Retinal pigment epithelial cell (primary cell): ENCODE measurements at places on chromosomes 12 and 14.

DNA sequence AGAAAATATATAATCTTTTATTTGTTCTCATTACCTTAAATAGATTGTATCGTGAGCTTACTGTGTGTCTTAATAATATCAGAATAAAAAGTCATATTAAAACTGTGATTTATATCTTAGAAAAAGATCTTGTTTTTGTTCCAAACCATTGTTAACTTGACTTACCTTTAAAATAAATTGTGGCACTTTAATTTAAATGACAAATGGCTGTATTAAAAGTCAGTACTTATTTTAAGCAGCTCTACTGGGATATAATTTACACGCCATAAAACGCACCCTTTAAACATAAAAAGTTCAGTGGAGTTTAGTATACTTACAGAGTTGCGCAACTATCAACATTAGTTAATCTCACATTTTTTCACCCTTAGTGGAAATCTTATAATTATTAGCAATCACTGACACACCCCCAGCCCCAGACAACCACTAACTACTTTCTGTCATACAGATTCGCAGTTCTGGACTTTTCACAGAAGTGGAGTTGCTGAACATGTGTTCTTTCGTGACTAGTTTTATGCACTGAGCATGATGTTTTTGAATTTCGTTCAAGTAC, 311.7 kb downstream of the ACSS3 start:
- DNase-seq = no peak

GRCh38 chr12:110661337-110661972, 27.5 kb downstream of the HVCN1 start:
- no peak for DNase-seq

- no peak for DNase-seq
Observed at GRCh38 chr14:97369901-97370300, 572.7 kb downstream of the VRK1 start.

GRCh38 chr12:70393787-70394499, 27.9 kb downstream of the KCNMB4 start:
- DNase-seq = no peak

DNA sequence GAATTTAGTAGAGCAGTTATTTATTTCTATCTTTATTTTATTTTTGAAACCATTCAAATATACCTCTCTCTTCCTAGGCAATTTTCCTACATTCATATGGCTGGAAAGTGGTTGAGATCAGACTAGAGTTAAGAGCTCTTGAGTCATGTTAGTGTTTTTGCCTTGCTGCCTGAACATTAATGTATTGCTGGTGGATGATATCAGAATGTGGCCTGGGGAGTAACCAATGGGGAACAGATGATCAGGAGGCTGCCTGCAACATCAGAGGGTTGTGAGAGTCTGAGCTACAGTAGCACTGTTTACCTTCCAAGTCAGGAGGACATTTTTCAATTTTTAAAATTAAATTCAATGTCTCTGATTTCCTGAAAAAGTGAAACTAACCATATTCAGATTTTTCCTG, 166.3 kb upstream of the TRHDE start:
- DNase-seq = no peak

GRCh38 chr12:115404761-115405470, 720.9 kb upstream of the TBX3 start:
- DNase-seq = peak; percentile 75

DNA sequence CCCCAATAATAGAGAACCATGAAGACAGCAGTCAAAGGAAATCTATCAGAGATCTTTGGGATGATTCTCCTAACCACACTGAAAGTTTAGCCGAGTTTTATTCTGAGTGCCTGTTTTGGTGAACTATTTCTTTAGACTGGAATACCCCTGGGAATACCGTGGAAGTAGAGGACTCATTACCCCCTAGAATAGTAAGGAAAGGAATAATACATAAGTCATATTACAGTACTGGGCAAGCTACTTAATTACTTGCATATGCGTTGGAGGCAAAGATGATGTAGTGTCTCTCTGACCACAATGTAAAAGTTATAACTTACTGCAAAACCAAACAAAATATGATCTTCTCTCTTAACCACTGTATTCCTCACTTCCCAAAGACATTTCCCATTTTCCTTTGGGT, 25.5 kb downstream of the ZC2HC1C start:
- DNase-seq = no peak

- DNase-seq = no peak
Observed at GRCh38 chr14:58465421-58465820, 37.9 kb downstream of the KIAA0586 start.

DNA sequence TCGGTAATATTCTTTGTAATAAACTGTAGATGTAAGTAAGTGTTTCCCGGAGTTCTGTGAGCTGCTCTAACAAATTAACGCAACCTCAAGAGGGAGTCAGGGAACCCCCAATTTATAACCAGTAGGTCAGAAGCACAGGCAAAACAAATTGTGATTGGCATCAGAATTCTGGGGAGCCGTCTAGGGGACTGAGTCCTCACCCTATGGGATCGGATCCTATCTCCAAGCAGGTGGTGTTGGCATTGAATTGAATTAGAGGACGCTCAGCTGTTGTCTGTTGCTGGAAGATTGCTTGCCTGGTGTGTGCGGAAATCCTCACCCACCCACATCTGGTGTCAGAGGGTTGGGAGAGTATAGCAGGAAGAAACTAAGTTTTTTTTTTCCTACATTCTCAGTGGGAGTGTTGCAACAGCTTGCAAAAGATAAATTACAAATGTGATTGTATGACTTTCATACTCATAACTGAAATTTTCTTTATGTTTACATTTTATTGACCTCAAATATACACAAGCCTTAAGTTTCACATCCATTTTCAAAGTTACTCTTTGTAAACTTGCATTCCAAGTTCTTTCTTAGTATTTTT, 5.5 kb downstream of the TMEM52B start:
- no peak for DNase-seq

DNA sequence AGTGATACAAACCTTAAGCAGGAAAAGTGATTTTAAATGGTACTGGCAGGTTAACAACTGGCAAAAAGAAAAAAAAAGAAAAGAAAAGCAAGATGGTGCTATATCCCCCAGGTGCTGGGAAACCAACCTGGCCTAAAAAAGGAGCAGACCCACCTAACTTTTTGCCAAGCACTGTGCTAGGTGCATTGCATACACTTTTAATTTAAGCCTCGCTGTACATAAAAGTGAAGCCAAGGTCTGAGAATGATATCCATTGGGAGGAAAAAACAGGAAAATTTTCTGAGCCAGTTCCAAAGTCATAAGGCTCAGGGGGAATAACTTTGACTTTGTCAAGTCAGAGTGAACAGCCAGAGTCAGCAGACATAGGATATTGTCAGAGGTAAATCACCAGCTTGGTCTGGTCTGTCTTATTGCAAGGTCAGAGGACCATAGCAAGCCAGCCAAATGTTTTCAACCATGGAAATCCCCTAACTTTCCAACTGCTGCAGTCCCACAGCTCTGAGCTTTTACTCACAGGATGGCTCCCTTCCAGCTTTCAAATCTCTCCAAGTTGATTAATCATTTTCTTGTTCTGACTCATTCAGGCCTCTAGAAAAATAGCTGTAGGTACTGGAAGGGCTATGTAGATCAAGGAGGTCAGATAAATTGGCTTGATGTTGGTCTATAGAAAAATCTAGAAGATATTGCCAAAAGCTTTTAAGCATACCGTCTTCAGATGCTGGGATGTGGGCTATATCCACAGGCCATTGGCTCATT, 412.9 kb downstream of the RAD51B start:
- peak; percentile 100 for DNase-seq

DNA sequence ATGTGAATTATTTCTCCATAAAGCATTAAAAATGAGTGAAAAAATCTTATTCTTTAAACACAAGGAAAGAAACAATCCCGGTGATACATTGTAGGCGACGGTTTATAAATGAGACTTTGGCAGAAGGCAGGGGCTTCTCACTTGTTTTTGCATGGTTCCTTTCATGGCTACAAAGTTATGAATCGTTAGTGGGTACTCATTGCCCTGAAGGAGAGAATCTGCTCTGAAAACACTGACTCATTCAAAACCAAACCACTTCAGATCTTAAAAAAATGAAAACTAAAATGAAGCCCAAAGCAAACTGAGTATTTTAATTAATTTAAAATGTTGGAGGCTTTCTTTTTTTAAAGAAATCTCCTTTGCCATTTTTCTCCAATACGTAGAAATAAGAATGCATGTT, 41.4 kb upstream of the AMIGO2 start:
- DNase-seq = no peak

DNA sequence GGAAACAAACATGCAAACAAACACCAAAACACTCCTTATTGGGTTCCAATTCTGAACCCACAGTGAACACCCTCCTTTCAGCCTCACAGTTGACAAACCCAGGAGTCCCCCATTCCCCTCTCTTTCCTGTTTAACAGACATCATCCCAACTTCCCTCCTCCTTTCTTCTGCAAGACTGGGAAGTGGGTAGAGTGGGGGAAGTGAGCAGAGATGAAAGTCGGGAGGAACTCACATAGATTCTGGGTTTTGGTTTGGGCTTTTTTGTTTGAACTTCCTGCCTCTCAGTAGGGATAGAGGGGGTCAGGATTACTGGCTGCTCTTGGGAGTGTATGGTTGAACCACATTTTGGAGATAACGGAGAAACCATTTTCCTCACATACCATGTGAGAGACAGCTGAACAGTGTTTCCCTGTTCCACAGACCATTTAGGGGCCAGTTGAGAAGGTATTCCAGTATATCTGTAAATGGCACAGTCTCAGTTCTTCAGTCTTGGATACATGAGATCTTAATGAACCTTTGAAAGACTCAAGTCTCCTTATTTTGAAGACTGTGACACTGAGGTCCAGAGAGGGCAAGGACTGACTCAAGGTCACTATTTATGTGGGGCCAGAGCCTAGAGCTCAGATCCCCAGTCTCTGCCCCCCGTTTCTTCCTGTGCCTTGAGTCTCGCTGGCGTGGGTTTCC, 3.9 kb upstream of the GPR84 start:
- no peak for DNase-seq

DNA sequence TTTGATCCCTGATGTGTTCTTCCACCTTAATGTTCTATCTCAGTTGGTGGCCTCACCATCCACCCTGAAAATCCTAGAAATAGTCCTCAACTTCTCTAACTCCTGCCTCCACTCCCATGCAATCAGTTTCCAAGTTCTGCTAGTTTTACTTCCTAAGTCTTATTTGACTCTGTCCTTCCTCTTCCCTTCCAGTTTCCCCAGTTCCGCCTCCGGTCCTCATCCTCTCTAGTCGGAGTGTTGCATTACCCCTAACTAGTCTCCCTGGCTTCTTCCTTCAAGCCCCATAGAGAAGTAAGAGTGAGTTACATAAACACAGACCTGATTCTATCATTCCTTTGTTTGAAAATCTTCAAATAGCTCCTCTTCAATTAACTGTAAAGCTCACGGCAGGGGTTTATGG, 236.5 kb downstream of the GXYLT1 start:
- DNase-seq = no peak

DNA sequence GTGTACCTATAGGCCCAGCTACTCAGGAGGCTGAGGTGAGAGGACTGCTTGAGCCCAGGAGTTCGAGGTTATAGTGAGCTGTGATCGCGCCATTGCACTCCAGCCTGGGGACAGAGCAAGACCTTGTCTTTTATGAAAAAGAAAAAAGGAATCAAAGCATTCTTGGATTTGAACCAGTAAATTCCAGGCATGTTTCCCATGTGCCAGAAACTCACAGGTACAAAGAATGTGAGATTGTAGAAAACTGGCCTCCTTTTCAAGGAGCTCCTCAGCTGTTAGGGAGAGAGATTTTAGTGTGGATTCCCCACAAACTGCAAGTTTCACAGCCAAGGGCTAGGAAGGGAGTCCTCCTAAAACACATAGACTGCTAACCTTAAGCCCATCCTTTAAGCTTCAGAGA, 95.0 kb downstream of the FOXN4 start:
- no peak for DNase-seq

DNA sequence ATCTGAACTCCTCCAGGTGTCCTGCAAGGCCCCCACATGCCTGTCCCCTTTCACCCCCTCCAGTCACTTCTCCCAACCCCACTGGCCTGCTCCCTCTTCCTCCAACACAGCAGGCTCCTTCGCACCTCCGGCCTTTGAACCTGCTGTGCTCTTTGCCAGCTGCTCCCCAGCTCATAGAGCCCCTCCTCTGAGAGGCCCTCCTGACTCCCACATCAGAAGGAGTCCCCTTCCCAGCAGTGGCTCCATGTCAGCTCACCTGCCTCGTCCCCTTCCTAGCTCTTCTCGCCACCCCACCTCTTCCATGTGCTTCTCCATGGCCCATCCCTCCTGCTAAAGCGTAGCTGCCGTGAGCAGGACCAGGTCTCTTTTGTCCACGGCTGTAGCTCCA, 22.1 kb downstream of the SCARB1 start:
- DNase-seq = no peak

DNA sequence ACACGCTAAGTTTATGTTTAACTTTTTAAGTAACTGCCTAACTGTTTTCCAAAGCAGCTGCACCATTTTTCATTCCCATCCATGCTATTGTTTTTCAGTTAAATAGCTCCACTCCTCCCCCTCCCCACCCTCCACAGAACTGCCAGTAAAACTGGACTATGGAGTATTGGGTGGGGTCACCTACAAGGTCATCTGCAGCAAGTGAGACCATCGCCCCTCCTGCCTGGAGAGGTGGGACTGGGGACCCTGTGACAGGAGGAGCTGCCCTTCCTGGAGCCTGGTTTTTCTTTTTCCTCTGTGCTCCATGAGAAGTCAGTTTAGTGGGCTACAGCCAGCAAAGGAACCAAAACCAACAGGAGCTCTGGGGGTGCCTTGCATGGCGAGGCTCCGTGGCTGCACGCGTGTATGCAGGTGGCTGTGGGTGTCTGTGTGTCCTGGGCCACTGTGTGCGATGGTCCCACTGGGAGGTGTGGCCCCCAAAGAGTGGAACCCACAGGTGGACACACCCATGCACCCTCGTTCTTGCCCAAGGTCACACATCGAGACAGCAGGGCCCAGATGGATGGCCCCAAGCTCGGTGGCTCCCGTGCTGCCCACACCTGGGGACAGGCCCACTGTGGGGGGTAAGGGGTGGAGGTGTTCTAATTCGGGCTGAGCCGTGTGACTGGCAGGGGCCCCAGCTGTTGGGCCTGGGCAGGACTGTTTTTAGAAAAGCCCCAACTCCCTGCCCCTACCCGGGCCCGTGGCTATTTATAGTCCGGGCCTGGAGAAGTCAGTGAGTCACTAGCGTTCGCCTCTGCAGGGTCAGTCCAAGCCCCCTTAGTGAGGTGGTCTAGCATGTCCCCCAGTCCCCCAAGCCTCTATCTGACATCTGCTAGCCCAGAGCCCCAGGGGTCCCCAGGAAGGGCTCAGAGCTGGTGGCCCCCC, 2.3 kb upstream of the ADSS1 start:
- DNase-seq = no peak

DNA sequence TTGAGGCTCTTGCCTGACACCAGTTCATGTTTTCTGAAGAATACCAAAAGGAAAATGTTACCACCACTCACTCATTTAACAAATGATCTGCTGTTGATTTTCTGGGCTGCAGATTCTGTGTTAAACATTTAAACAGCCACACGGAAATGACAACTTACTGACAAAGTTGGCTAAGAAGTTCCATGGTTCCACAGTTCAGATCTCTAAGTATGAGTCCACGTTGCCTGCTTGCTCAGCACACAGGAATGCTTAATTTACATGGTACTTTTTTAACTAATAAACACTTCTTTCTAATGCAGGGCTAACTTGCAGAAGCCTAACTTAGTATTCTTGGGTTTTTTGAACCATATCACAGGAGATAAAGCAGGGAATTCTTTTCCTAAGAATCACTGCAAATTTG, 34.7 kb downstream of the PTGER2 start:
- DNase-seq = no peak
